ENCODE measurements at places on chromosomes 2 and 18. TPM values are rescaled to one million over a fixed set of nuclear protein-coding genes. Genes with fewer than 3 reads are reported as not detected.

Gene MBP
- total RNA-seq, result 31.6 TPM

GRCh38 chr2:232884001-232884421, 13.9 kb downstream of the SNORC start:
- DNase-seq, result no peak

- DNase-seq, result no peak
Measured at GRCh38 chr2:217919781-217920351, 82.9 kb downstream of the TNS1 start.

GRCh38 chr2:44906972-44907371, 34.5 kb upstream of the SIX3 start:
- DNase-seq, result no peak

GRCh38 chr2:229370509-229370908, 99.4 kb upstream of the PID1 start:
- DNase-seq, result no peak

DNA sequence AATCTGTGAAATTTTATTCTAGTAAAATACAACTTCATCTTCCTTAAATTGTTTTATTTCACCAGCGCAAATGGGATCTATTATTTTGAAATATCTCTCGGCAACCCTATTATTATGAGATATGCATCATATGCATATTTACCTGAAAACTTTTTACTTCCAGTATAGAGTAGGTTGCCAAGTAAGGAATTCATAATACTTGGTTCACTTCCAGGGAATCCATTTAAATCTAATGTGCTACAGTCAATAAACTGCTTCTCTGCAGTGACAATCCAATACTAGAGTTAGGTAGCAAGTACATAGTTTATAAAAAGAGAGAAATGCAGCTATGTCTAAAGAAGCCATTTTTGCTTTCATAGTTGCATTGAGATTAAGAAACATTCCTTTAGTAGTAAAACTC, 88.8 kb upstream of the FAM117B start:
- DNase-seq, result no peak

GRCh38 chr18:80133124-80133523, 24.1 kb downstream of the ADNP2 start:
- DNase-seq, result no peak

GRCh38 chr2:28587526-28588291, 91.8 kb downstream of the PLB1 start:
- DNase-seq, result no peak

GRCh38 chr2:110674620-110675555, 3.0 kb downstream of the BUB1 start:
- DNase-seq, result peak; percentile 72

DNA sequence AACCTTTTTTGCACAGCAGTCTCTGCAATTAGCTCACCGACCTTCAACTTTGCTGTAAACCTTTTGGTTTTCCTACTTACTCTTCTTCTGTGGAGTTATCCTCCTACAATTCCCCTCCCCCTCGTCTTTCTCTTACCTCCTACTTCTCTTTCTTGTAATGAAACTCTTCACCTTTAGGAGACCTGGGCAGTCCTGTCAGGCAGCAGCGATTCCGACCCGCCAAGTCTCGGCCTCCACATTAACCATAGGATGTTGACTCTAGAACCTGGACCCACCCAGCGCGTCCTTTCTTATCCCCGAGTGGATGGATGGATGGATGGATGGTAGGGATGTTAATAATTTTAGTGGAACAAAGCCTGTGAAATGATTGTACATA, 8.3 kb downstream of the TBR1 start:
- no peak for DNase-seq

DNA sequence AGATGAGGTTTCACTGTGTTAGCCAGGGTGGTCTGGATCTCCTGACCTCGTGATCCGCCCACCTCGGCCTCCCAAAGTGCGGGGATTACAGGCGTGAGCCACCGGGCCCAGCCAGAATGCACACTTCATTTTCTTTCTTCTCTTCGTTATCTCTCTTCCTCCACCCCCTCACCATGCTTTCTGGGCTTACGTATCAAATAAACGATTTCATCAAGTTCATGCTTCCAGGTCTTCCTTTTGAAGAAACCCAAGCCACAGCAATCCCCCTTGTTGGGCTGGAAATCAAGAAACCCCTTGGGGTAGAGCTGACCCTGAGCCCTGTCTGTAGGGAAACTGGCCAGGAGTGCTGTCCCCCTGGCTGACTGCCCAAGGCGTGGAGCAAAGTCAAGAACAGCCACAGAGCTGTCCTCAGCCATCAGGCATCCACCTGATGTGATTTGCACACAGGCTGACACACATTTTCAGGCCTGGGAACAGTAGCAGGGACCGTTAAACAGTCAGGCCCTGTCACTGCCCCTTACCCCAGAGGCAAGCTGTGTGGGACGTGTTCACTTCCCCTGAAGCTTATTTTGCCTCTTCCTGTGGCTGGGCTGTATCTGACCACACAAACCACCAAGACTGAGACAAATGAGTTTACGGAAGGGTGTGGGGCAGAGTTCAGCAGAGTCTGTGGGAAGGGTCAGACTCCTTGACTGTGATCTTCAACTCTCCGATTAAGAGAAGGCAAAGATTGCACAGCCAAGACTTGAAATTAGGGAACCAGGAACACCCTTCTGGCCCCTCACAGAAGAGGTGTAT, 15.1 kb upstream of the NMUR1 start:
- DNase-seq, result no peak

DNA sequence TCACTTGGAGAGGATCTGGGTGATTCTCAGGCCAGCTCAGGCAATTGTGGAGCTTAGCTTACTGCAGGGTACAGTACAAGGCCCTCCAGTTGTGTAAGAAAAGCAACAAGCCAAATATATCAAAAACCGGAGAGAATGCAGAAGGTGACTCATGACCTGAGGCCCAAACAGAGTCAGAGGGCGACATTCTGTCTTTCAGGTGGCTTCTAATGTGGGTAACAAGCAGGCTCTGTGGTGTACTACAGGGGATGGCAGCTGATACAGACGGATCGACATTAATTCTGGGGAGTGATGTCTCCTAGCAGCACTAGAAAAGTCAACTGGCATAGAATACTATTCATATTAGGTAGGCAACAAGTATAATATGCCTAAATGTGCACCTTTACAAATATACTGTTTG, 219.5 kb upstream of the SOX11 start:
- no peak for DNase-seq

Gene CROCC2
- not detected for total RNA-seq

DNA sequence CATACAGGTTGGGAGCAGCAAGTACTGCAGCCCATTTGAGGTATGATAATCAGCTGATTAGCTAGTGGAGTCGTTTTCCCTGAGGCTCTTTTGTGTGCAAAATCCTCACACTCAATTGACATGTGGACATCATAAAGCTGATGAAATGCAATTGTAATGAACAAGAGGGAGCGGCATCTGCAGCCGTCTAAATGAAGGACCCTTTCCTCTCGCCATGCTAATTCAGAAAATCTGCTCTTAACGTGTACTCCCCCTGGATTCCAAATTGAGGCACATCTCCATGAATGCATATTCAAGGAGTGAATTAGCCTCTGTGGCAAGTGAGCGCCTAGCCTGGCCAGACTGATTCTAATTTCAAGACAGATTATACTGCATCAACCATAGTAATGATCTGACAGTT, 260.9 kb upstream of the ATP5MC3 start:
- no peak for DNase-seq

- no peak for DNase-seq
Measured at GRCh38 chr2:75007061-75007460, 48.6 kb downstream of the POLE4 start.

DNA sequence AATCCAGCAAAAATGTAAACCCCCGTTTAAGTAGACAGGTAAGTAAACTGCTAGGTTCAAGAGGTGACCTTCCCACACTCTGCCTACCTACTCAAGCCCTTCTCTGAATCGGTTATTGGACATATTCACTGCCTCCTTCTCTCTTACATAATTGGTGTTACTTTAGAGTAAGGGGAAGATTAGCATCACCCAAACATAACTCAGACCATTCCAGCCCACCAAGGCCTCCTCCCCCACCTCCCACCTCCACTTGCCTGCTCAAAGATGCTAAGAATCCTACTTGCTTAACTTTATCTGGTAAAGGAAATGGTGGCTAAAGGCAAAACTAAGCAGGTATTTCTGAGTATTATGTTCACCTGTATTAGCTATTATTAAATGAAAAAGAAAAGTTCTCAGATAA, 55.0 kb upstream of the DTNA start:
- DNase-seq, result no peak

- DNase-seq, result no peak
Measured at GRCh38 chr2:136637402-136637801, 127.9 kb upstream of the THSD7B start.

DNA sequence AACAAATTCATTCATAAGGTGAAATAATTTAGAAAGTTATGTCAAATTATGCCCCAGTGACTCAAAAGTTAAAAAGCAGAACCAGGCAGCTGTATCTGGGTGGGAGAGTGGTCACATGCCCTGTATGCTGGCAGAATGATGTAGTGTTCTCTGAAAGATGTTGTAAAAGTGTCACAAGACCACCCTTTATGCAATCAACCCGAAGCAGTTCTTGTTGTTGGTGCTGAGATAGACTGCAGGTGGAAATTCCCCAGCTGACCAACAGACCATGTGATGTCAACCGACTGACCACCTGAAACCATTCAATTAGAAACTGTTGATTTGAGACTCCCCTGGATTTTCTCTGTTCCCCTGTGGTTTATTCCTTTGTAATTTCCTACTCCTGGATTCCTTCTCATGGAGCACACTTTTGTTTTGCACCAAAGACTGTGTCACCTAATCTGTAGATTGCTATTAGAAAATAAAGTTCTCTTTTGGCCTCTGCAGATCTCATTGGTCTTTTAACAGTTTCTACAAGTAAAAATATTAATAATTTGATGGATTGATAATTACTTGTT, 1341.3 kb upstream of the LRRTM1 start:
- DNase-seq, result no peak

Gene POTEC
- total RNA-seq, result not detected

DNA sequence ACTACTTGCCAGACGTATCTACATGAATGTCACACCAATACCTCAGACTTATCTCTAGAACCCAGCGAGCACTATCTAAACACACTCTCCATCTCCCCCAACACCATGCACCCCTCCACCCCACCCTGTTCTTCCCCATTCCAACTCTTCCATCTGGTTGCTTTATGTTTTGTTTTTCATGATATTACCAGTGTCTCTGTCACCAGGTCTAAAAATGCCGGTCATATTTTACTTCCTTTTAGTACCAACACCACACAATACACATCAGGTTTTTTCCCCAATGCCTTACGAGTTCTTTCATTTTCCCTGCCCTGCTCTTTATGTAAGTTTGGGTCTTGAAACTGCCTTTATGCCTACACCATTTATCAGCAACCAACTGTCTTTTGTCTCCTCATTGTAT, 10.2 kb upstream of the ITGA4 start:
- no peak for DNase-seq

DNA sequence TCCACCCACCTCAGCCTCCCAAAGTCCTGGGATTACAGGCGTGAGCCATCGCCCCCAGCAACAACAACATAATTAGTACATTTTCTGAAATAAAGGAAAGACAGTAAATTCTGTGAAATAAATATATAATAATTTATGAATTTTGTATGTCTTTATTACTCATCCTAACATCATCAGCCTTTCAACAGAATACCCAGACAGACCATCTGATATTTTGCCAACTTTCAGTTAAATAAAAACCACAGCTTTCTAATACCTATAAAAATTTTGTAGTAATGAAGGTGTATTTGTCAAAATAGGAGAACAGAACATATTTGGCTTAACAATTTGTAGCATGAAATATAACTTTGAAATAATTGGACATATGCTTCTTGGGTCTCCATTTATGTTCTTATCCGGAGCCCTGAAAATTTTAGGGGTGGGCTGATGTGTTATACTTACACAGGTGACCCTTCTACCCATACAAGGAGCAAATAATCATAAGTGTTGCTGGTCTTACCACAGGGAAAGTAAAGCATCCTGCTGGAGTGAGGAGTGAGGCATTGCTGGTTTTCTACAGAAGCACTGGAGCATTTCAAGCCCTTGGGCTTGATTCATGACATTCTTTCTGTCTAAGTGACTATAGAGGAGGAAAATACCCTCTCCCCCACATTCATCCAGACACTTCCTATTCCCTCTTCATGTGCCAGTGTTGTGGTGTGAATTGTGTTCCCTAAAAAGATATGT, 99.3 kb downstream of the SPOPL start:
- no peak for DNase-seq

- peak; percentile 44 for DNase-seq
Measured at GRCh38 chr2:68319398-68320117, at the start of gene CNRIP1. CNRIP1 (minus strand) TSS chr2:68319949; CDS start chr2:68319400, 549 bp downstream.

Gene CCDC138
- total RNA-seq, result 3.5 TPM

DNA sequence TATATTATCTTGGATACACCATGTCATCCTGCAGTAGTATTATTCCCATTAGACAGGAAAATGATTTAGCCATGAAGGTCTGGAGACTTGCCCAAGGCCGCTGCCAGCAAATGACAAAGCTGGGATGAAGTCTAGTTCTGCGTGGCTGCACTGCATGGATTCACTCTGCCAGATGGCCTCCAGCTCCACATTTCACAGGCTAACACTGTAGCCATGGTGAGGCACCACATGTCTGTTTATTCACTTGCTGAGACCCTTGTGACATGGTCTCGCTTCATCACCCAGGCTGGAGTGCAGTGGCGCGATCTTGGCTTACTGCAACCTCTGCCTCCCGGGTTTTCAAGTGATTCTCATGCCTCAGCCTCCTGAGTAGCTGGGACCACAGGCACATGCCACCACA, 31.5 kb upstream of the SCG2 start:
- no peak for DNase-seq

GRCh38 chr2:176423819-176424218, 154.6 kb downstream of the MTX2 start:
- DNase-seq, result no peak

DNA sequence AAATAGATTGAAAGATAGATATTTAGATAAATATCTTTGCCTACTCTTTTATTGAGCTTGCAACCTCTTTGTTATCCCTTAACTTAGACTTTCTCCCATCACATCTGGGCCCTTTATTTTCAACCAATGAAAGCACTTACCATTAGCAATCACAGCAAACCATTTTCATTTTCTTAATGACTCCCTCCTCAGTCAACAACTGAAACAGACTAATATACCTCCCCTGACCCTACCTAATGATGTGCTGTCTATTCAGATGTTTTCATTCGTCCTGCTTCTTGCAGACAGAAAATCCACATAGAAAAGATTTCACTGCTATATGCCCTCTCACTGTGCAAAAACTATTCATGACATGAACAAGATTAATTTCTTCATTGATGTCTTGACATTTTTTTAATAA, 154.4 kb downstream of the VWC2L start:
- DNase-seq, result no peak

Gene RIT2
- total RNA-seq, result not detected

Gene GALNT5
- not detected for total RNA-seq

Gene DTNA
- total RNA-seq, result not detected

- DNase-seq, result peak; percentile 50
Measured at GRCh38 chr2:240149943-240150784, 9.7 kb upstream of the OTOS start.

DNA sequence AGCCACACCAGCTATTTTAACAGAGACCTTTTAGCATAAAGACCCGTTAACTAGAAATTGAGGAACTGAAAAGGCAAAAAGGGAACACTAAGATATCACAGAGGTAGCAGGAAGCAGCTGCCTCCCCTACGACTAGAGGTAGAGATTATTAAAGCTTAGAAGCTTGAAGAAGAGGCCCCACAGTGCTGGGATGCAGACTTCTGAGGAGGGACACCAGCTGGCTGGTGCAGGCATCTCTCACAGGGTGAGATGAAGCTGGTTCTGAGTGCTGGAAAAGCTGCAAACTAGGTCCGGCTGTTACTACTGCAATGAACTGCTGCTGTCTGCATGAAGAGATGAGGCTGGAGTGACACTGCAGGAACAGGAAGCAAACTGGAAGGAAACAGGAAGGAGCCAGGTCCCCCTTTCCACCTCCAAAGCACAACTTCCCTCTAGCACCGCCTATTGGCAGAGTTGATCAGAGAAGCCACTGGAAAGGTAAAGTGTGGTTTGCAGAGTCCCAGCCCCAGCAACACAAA, 61.2 kb upstream of the MRPS9 start:
- DNase-seq, result peak; percentile 33

Gene STAMBP
- total RNA-seq, result 66.3 TPM

Data from MCF 10A (cell line).